ENCODE measurements at places on chromosomes 2 and 18.

- no peak for DNase-seq
Observed at GRCh38 chr2:85132834-85133637, at the start of gene TCF7L1. TSS of gene TCF7L1 (plus strand) at chr2:85133392. CDS start at chr2:85133685, 293 bp downstream.

DNA sequence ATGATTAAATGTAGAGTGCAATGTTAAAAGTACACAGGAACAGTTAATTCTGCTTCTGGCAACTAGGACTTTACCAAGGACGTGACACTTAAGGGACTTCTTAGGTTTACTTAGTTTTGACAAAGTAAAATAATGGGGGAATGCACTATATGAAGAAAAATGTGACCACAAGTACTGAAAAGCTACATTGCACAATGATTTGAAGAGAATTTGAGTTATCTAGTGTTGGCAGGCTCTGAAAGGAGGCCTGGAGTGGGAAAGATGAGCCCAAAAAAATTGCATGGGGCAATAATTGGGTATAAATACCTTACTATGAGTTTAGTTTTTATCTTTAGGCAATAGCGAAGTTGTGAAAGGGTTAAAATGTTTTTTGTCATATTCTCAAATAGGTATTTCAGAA lies 173.7 kb downstream of the DOK6 start:
- no peak for DNase-seq

- DNase-seq = no peak
Observed at GRCh38 chr2:236343400-236344161, 79.4 kb upstream of the ASB18 start.

GRCh38 chr2:228556717-228557116 lies 375.2 kb upstream of the SPHKAP start:
- DNase-seq = no peak

DNA sequence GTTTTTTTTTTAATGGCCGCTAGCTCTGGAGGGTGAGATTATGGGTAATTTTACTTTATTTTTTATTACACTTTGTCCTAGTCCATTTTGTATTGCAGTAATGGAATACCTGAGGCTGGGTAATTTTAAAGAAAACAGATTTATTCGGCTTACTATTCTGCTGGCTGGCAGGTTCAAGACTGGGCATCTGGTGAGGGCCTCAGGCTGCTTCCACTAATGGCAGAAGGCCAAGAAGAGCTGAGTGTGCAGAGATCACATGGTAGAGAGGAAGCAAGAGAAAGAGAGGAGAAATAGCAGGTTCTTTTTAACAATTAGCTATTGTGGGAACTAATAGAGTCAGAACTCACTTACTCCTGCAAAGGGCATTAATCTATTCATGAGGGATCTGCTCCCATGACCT lies 52.4 kb upstream of the ARHGAP28 start:
- DNase-seq = no peak

GRCh38 chr2:69741575-69742321 lies at the start of gene ANXA4:
TSS of gene ANXA4 (plus strand) at chr2:69742134. CDS start at chr2:69781566, 39,432 bp downstream.
- peak; percentile 16 for DNase-seq

GRCh38 chr2:109463891-109464290 lies 149.9 kb downstream of the SEPTIN10 start:
- DNase-seq = no peak

GRCh38 chr18:48947560-48947959 lies 3.2 kb downstream of the SMAD7 start:
- no peak for DNase-seq

GRCh38 chr2:129297430-129297829 lies 682.0 kb upstream of the RAB6C start:
- DNase-seq = no peak

GRCh38 chr2:120476141-120476540 lies 130.2 kb downstream of the INHBB start:
- DNase-seq = no peak

- DNase-seq = no peak
Observed at GRCh38 chr2:220956429-220956828, 615.7 kb downstream of the EPHA4 start.

DNA sequence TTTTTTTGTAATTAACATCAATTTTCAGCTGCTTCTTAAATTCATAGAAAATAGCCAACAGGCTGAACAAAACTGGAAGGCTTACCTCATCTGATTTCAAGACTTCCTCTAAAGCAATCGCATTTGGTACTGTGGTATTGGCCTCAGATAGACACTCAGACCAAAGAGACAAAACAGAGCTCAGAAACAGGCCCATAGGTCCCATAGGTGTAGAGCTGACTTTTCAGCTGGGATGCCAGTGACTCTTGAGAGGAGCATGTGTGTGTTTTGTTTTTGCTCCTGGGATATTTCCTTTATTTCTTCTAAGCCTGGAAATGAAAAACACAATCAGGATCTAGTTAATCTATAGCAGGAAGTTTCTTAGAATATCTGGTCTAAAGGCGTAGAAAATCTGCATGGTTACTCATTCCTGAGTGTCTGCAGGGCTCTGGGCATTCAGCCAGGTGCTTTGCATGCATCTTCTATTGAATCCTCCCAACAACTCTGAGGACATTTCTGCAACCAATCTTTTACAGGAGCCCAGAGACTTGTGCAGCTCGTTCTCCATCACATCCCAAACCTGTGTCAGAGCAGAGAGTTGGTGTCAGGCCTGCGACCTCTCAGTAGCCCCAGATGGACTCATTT lies 190.8 kb downstream of the RTP5 start:
- DNase-seq = no peak

GRCh38 chr2:113698892-113699447 lies 57.5 kb downstream of the SLC35F5 start:
- DNase-seq = no peak

DNA sequence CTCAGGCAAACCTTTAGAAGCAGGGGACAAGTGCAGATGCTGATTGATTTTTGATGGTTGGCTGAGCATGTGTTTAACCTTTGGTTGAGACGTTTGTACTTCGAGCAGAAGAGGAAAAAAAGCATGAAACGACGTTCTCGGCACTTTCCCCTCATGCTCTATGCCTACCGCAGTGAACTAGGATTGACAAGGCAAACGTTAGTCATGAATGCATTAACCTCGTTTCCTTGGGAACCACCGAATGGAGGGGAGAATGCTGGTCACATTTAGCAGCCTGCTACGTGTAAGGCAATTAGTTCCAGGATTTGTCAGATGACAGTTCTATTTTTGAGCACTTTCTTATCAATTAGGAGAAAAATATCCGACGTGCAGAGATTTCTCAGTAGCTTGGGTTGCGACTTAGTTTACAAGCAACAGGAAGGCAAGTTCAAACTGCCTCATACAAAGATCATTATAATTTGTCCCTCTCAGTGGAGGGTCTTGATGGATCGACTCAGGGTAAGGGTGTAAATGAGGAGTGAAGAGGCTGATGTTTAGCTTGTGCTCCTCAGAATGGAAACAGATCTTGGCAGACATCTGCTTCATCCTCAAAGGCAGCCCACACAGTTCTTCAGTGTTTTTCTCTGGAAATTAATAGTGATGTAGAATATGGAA lies 47.4 kb upstream of the GPR45 start:
- no peak for DNase-seq

DNA sequence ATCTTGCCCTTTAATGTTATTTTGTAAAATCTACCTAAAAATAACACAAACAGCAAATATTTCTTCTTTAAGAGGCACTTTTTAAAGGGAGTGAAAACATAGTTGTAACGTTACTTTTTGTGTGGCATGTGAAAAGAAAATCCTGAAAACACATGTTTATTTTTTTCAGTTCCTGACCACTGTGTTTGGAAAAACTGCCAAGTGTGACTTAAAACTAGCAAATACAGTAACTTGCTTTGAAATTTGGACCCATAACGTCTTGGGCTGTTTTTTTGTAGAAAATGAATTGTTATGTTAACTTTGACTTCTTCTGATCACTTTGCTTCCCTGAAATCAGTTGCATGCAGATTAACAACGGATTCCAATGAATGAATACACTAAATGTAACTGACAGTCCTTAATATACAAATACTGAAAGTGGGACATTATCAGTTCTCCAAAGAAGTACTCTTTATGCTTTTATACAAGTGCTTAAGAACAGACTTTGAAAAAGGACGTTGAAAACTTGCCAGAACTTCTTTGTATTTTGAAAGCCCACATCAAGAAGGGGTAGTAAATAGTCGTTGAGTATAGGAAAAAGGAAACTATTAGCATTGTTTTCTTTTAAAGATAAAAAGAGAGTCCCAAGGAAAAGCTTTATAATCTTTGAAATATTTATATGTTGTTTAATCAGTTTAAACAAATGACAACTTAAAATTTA lies 96.1 kb upstream of the ZEB2 start:
- DNase-seq = no peak

DNA sequence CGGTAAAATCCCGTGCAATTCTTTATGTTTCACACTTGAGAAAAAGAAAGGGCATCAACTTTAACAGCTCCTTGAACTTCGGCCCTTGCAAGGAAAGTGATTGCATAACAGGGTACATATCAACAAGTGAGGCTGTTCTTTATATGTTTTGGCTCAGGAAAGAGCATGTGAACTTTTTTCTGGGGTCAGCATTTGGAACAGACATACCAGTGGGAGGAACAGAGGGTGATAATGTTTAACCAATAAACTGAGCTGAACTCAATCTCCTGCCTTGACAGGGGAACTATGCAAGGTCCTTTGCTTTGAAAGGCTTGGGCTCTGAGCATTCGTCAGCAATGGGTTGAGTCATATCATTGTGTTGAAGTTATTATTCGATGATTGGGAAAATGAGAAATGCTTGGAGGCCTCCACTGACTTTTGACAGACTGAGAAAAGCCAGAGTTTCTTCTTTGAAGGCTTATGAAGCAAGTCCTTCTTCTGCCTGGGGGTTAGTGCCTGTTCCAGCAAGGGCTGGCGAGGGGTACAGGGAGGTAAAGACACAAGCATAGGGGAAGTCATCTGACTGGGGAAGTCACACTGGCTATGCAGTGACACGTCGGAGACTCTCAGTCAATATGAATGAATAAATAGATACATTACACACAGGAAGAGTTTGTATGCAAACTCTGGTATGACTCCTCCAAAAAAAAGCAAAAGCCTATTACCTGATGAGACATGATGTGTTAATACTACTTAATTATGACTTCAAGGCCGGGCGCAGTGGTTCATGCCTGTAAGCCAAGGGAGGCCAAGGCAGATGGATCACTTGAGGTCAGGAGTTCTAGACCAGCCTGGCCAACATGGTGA lies 57.2 kb downstream of the CYB5A start:
- no peak for DNase-seq

GRCh38 chr2:189014449-189015138 lies 40.4 kb downstream of the COL3A1 start:
- no peak for DNase-seq

GRCh38 chr2:125398738-125399524 lies 1257.0 kb upstream of the GYPC start:
- DNase-seq = no peak

GRCh38 chr18:677951-678381 lies 20.5 kb downstream of the TYMS start:
- DNase-seq = no peak

DNA sequence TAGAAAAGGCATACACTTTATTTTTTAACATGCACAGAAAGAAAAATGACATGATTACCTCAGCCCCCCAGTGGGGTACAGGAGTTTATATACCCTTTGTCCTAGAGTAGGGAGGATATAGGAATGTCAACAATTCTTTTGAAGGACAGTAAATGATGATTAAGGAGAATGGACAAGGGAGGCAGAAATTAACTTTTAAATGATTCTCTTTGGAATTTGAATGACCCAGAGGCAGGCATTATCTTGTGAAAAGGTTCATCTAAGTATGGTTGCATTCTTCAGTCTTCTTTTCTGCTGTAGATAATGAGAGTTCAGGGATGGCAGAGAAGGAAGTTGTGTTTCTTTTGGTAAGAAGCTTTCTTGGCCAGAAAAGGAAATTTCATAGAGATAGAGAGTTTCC lies 971.3 kb downstream of the CNTNAP5 start:
- no peak for DNase-seq

DNA sequence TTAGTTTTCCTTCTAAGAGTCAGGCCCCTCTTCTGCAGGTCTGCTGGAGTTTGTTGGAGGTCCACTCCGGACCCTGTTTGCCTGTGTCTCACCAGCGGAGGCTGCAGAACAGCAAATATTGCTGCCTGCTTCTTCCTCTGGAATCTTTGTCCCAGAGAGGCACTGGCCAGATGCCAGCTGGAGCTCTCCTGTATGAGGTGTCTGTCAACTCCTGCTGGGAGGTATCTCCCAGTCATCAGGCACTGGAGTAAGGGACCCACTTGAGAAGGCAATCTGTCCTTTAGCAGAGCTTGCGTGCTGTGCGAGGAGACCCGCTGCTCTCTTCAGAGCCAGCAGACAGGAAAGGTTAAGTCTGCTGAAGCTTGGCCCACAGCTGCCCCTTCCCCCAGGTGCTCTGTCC lies 4.8 kb downstream of the REG1B start:
- no peak for DNase-seq

DNA sequence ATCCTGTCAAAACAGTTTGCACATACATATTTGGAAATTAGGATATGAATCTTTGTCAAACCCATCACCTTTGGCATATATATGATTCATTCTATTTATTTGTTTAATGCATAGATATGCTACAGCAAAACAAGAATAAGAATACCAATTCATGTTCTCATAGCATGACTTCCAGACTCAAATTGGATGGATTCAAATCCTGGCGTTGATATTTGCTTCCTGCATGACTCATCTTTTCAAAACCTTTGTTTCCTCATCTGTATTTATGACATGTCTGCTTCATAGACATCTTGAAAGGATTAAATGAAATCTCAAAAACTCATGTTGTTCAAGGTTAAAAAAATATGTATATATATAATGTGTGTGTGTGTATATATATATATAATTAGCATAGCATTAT lies 261.3 kb downstream of the MBD5 start:
- DNase-seq = no peak

- DNase-seq = no peak
Observed at GRCh38 chr18:47387864-47388263, 136.4 kb upstream of the SKOR2 start.

DNA sequence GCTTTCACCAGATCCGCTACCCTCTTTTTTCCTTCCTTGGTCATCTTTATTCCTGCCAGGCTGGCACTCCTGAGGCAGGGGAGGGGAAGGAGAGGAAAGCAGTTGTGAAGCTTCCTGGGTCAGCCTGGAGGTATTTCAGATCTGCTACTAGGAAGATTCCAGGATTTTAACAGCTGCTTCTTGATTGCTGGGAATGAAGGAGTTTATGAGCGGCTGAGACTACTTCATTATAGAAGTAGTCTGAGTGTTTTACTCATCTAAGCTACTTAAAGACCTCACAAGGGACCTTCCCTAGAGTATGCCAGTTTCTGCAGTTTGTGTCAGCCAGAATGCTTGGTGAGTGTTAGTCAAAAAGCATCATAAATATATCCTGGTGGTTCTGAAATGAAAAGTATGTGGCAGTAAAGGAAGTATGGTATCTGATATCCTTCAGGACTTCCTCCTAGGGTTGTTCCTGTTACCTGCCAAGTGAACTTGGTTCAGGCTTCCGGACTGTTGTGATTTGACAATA lies 1.9 kb downstream of the TANC1 start:
- DNase-seq = no peak

- DNase-seq = no peak
Observed at GRCh38 chr2:11764359-11764758, 17.9 kb downstream of the LPIN1 start.

GRCh38 chr2:858646-859045 lies 92.0 kb upstream of the SNTG2 start:
- no peak for DNase-seq

DNA sequence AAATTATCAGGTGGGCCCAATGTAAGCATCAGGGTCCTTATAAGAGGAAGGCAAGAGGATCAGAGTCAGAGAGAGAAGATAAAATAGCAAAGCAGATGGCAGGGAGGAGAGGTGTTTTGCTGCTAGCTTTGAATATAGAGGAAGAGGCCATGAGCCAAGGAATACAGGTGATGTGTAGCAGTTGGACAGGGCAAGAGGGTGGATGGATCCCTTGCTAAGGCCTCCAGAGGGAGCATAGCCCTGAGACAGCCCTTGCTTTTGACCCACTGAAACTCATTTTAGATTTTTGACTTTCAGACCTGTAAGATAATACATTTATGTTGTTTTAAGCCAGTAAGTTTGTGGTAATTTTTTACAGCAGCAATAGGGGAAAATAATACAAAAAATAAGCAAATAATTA lies 116.6 kb upstream of the PARD3B start:
- no peak for DNase-seq
